ENCODE measurements at places on chromosomes 6 and 20. TPM values are rescaled to one million over a fixed set of nuclear protein-coding genes. Genes with fewer than 3 reads are reported as not detected.

Gene DOK5
- not detected for total RNA-seq

Gene C4B
- total RNA-seq: 5.0 TPM

Gene RHAG
- total RNA-seq: not detected

DNA sequence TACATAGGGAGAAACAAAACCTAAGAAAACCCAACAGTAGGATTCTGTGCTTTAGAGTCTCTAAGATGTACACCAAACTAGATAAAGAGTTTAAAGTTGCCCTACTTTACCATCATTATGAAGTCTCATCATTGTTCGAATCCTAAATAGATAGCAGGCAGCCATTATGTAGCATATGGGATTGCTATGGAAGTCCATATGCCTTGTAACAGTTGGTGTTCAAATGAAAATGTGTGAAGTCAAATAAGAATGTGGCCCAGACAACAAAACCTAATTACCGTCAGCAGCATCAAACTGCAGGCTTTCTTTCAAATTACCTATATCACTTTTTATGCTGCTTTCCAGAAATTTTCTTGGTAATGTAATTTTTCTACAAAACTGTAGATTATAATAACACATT is 1380.1 kb downstream of the GRIK2 start:
- no peak for DNase-seq
- H3K4me3 ChIP-seq: no peak overlapping the region
- H3K4me1 ChIP-seq: no peaks in the 10 kb centered on the region
- H3K36me3 ChIP-seq: no peaks in the 10 kb centered on the region

DNA sequence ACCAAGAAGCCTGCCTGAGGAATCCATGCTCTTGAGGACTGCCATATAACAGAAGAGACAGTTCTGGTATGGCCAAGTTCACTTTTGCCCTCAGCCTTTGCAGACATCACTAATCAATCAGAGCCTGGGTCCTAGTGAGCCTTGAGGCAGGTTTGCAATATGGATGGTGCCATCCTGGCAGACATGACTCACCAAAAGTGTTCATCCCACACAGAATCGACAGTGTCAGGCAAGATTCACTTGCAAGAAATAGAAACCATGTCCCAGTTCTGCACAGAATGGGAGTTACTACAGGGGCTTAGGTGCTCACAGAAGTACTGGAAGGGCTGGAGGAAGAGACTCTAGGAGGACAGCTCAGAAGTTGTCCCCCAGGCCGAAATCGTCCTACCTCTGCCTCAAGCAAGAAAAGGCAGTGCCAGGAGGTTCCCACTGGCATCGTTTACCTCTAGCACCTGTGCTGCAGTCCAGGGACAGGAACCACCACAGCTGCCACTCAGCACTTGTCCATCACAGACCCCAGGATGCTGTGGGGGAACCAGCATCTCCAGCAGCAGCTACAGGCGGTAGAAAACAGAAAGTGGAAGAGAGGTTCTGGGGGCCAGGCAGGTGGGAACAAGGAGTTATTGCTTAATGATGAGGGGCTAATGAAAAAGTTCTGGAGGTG is 42.6 kb upstream of the PHACTR3 start:
- no peak overlapping the region for H3K4me3 ChIP-seq
- H3K27me3 ChIP-seq: no peaks in the 10 kb centered on the region
- H3K36me3 ChIP-seq: no peaks in the 10 kb centered on the region
